Globus pallidus (tissue), 1 donor: ENCODE measurements at places on chromosomes 11 and 22.

GRCh38 chr11:1946812-1947484 is at the start of gene MRPL23:
MRPL23 (plus strand) TSS chr11:1947332; CDS start chr11:1947363, 31 bp downstream.
- no peak for DNase-seq

DNA sequence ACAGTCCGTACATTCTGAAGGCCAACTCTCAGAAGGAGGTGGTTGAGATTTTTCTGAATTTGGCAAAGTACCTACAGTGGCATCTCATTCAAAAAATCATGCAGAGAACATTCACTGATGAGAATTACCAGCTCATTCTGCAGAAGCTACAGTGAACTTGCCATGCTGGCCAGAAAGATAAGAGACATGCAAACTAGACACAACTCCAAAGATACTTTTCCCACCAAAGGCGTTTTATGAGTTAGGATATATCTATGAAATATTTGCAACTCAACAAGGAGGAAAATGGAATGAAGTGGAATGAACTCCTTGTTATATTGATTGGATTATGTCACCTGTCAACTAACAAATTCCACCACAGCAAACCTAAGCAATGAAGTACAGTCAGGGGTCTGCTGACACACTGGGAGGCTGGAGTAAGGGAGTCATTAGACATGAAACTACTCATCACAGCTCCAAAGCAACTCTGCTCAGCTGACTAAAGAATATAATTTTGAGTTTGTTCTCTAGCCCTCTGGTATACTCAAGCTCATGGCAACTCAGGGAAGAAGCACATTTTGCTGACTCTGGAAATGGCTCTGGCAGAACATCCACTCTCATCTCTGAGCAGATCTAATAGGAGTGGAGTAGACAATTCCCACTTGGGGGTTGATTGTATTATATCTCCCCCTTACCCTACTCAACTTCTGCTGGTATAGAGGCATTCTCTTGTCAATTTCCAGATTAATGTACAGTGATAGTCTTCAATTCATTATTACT is 22.9 kb downstream of the MAML2 start:
- no peak for DNase-seq

- no peak for DNase-seq
Measured at GRCh38 chr11:32015427-32015826, 75.4 kb upstream of the RCN1 start.

DNA sequence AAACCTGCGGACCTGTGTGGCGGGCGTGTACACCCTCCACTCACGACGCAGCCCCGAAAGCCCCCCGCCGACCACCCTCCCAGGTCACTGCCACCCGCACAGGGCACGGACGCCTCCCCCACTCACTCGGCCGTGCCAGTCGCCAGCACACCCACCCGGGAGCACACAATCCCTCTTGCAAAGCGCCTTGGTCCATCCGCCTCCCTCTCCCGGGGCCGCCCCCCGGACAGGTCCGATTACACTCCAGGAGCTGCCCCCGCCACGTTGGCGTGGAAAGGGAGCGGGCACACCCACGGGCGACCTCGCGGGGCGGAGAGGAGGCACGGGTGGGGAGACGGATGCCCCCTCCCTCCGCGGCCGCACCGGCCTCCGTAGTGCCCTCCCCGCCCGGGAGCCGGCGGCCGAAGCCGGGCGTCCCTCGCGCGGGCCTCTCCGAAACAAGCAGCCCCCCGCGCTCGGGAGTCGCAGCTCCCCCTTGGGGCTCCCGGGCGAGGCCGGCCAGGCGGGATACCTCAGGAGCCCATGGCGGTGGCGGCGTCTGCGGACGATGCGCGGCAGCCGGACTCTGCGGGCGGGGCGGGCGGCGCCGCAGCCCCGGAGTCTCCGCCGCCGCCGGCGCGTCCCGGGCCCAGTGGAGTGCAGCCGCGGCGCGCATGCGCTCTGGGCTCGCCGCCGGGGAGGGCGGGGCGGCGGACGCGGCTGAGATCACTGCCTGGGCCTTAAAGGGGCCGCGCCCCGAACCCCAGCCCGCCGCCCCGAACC is at the start of gene TMEM184B:
TMEM184B (minus strand) TSS at position 638 of the 762 bp plus-strand sequence. CDS start 25,049 bp downstream, outside the sequence.
- DNase-seq: peak; percentile 86

GRCh38 chr22:32158712-32159533 is at the start of gene C22orf42:
C22orf42 (minus strand) TSS chr22:32159303; CDS start chr22:32159215, 88 bp downstream.
- DNase-seq: no peak

DNA sequence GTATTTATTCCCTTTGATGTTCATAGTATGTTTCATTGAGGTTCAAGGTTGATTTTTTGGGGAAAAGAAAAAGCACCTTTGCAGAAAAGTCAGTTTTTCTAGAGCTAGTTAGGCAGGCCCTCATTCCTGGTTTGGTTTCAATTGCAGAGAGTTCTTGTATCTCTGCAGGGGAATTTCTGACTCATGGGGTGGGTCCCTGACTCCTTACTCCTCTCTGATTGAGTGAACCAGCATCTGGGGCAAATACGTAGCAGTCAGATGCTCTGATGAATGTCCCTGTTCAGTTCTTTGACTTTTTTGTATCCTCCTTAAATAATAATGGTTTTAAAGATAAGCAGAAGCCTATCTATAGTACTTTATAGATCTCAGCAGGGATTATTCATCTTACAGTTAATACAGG is 7.7 kb upstream of the NCR3LG1 start:
- no peak for DNase-seq

- DNase-seq: no peak
Measured at GRCh38 chr11:61706452-61707400, 26.5 kb downstream of the DAGLA start.

- DNase-seq: no peak
Measured at GRCh38 chr11:26971961-26972360, 22.0 kb upstream of the FIBIN start.

- no peak for DNase-seq
Measured at GRCh38 chr11:79488286-79488685, 47.5 kb upstream of the TENM4 start.

GRCh38 chr22:41998361-41999261 is at the start of gene WBP2NL:
WBP2NL (plus strand) TSS chr22:41998788; CDS start chr22:41998819, 31 bp downstream.
- peak; percentile 76 for DNase-seq

DNA sequence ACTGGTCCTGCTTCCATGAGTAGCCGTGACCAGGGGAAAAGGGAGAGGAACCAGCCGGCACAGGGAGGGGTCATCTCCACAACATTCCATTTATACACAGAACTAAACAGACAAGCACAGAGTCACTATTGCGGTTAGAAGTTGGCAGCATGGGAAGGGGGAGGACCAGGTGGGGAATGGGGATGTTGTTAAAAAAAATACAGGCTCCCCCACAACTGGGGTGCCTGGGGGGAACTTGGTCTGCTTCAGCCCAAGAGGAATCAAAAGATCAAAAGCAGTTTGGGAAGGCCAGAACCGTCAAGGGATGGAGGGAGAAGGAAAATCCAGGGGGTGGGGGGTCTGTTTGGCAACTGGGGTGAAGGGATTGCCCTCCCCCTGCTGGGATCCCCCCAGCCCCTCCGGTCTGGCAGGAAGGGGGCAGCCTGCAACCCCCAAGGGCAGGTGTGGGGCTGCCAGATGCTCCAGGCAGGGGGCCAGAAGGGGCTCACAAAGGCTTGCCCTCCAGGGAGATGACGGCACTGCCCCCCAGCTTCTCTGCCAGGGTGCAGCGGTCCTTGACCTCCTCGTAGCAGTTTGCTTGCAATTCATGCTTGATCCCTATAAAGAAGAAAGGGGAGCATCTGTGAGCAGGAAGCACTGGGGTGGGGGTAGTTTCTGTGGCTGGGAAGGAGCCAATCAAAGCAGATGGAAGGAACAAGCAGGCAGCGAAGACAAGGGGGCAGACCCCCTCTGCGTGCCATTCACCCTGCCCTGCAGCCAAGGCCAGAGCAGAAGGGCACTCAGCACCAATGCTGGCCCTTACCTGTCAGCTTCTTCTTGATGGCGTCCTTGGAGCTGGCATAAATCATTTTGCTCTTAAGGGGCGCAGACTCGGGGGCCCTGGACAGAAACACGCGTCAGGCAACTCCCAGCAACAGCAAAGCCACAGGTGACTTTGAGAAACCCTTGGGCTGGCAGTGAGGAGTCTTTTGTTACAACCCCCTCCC is 2.8 kb downstream of the CFL1 start:
- DNase-seq: no peak

DNA sequence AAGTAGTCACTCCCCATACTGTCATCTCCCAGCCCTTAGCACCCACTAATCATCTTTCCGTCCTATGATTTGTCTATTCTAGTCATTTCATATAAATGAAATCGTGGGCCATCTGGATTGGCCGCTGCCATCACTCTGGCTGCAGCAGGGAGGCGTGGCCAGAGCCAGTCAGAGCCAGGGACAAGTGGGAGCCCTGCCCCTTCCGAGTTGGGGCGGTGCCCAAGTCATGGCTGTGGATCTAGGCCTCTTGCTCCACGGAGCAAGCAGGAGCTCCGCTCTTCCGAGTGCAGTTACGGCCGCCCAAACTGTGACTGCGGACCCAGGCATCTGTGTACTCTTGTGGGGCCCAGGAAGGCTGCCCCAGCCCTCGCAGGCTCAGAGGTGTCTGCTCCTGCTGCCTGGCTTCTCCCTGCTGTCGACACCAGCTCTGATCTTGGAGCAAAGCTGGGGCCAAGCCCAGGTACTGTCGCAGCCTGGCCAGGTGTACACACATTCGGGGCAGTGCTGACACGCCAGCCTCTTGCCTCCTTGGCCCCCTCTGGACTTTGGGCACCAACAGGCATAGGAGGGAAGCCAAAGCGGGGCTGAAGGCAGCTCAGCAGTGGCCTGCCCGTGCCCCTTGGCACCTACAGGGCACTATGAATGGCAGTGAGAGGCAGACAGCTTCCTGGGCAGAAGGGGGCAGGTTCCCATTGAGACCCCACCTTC is 8.4 kb downstream of the MRPL48 start:
- DNase-seq: peak; percentile 90

- no peak for DNase-seq
Measured at GRCh38 chr22:17483688-17484372, 79.5 kb upstream of the SLC25A18 start.

GRCh38 chr11:114060392-114061047 is 1.0 kb downstream of the ZBTB16 start:
- DNase-seq: peak; percentile 43

- no peak for DNase-seq
Measured at GRCh38 chr22:46390105-46390651, 54.7 kb downstream of the TRMU start.

DNA sequence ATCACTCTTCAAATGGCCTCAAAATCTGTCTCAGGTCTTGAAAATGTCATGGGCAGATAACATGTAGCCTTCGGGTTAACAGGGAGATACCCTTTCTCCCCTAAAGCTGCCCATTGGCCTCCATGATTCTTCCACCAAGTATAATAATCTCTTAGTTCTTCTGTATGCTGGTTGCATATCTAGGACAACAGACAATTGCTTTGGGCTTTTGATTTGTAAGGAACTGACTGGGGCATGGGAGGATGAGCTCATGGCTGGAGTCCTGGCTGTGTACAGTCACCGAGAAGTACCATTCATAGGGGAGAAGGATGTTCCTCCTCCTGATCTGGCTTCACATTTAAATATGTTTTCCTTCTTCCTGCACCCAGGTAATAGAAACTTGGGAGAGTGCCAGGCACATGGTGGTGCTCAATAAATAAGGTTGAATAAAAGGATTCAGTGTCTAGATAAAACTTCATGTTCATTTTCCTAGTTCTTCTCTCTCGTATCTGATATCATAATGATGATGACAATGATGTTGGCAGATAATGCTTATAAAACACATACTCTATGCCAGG is 2.8 kb upstream of the AMPD3 start:
- DNase-seq: peak; percentile 89

GRCh38 chr11:47010179-47010578 is 73.6 kb downstream of the CSTPP1 start:
- DNase-seq: no peak

- no peak for DNase-seq
Measured at GRCh38 chr22:19760058-19760950, at the start of gene TBX1. TBX1 (plus strand) TSS chr22:19760778; CDS start chr22:19760844, 66 bp downstream.

- DNase-seq: no peak
Measured at GRCh38 chr22:24807284-24807950, 1.4 kb downstream of the SGSM1 start.

GRCh38 chr11:116644201-116644940 is 128.4 kb downstream of the BUD13 start:
- DNase-seq: no peak

- DNase-seq: no peak
Measured at GRCh38 chr22:50467773-50468440, 6.9 kb downstream of the SBF1 start.

- no peak for DNase-seq
Measured at GRCh38 chr11:2104524-2105440, 34.4 kb downstream of the IGF2 start.

- no peak for DNase-seq
Measured at GRCh38 chr11:93767018-93767417, 17.1 kb upstream of the MED17 start.

DNA sequence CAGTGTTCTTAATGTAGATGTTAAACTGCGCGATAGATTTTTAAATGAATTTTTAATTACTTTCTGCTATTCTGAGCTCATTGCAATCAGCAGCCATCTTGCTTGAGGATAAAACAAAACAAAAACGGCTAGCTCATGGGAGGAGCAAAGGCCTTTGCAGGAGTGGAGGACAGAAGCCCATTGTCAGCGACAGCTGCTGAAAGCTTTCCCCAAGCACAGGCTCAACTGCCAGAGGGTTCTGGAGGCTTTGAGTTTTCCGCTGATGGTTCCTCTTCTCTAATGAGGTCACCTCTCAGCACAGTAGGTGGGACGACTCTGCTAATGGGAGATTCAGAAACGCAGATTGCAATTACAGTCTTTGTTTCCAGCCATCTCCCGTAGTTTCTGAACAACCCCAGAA is 167.1 kb upstream of the TTC12 start:
- DNase-seq: peak; percentile 96

DNA sequence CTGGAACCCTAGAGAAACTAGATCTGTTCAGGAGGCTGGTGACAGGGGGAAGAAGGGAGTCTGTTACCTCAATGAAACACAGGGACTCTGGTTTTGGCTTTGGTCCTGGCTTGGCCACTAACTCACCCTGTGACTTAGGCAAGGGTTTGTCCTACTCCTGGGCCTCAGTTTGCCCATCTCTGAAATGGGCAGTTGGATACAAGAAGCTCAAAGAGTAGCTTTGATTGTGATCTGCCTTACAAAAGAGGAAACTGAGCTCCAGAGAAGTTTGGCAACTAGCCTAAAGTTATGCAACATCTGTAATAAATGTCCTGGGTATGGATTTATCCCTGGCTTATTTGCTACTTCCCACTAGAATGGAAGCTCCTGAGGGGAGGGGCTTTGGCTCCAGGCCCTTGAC is 24.0 kb upstream of the LMO1 start:
- no peak for DNase-seq

- DNase-seq: no peak
Measured at GRCh38 chr11:2273771-2274170, 3.4 kb upstream of the ASCL2 start.

- no peak for DNase-seq
Measured at GRCh38 chr11:103586756-103587155, 449.7 kb upstream of the DDI1 start.

GRCh38 chr22:44661070-44661469 is 40.9 kb upstream of the PRR5 start:
- no peak for DNase-seq

GRCh38 chr11:119336744-119337469 is 2.6 kb downstream of the RNF26 start:
- DNase-seq: no peak

DNA sequence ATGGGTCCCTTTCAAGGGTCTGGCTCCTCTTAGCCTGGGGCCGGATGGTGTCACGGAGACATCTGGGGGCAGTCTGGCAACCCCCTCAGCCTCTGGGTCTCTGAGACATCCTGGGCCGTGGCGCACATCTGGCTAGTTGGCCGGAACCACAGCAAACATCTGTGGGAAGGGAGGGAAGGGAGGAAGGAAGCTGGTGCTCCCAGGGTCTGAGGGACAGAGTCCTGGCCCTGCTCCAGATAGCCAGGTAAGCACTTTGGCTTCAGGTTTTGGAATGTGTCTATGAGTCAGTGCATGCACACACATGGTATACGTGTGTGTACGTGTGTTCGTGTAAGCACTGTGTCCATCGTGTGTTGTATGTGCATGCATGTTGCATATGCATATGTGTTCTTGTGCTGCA is 225.1 kb downstream of the MN1 start:
- DNase-seq: no peak
